ENCODE measurements at places on chromosomes 6 and 20.

GRCh38 chr6:79536585-79536953, 661 bp downstream of the LCA5 start:
- peaks cover 7% of the 10 kb centered on the region for H3K27me3 ChIP-seq
- H3K36me3 ChIP-seq, result no peaks in the 10 kb centered on the region
- no peak overlapping the region for H3K27ac ChIP-seq
- H3K4me3 ChIP-seq, result no peak overlapping the region
- peak; percentile 30 for DNase-seq

DNA sequence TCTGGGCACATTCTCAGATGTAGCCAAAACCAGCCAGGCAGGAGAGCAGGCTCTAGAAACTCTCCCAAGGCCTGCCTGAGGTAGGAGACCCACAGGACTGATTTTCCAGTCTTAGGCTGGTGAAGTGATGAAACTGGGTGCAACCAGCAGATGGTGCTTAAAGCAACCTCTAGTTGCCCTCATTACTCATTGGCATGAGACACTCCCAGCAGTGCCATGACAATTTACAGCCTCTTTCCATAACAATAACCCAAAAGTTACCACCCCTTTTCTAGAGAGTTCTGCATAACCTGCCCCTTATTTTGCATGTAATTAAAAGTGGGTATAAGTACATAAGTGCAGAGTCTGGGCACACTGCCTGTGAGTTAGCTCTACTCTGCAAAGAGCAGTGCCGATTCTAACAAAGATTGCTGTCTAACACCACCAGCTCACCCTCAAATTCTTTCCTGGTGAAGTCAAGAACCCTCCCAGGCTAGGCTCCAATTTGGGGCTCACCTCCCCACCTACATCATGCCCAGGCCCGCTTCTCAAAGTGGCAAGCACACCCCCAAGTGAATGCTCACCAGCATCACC, 14.4 kb upstream of the GPR6 start:
- DNase-seq, result no peak
- H3K36me3 ChIP-seq, result no peaks in the 10 kb centered on the region
- H3K27ac ChIP-seq, result no peak overlapping the region

DNA sequence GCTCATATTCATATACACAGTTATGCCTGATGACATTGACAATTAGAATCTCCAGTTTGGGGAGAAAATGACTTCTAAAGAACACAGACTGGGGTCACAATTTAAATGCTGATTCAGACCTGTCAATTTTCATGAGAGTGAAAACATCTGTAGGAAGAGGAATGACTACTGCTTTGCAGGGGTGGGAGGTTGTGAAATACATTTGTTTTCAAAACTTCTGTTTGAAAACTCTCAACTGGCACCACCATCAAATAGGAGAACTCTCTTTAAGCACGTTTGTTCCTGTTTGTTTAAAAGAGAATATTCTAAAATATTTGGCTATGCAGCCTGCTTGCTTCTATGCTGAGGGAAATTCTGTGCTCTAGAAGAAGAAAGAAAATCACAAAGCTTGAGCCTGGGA, 50.8 kb upstream of the ADGRF5 start:
- H3K36me3 ChIP-seq, result no peaks in the 10 kb centered on the region
- no peak for DNase-seq
- H3K4me3 ChIP-seq, result no peak overlapping the region
- no peaks in the 10 kb centered on the region for H3K4me1 ChIP-seq
- H3K27me3 ChIP-seq, result peaks cover 8% of the 10 kb centered on the region

DNA sequence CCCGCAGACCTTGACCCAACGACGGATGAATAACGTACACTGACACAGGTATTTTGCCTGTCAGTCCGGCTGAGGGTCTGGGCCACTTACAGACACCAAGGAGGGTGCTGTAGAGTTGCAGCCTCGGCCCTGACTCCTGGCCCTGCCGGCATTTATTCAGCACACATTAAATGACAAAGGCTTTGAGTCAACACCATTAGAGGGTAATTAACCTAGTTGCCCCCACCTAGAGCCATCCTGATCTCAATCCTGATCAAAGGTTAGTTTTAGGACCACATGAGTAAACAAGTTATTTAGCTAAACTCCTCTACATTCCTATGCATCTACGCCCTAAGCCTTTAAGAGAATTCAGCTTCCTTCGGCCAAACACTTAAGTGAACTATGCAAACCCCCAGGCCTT, 11.9 kb upstream of the PM20D2 start:
- no peaks in the 10 kb centered on the region for H3K4me1 ChIP-seq
- DNase-seq, result no peak
- H3K4me3 ChIP-seq, result no peak overlapping the region
- H3K27ac ChIP-seq, result no peak overlapping the region
- no peaks in the 10 kb centered on the region for H3K36me3 ChIP-seq

- H3K4me1 ChIP-seq, result peaks cover 2% of the 10 kb centered on the region
Observed at GRCh38 chr6:145688493-145688905, 46.8 kb downstream of the EPM2A start.
